ENCODE measurements at places on chromosomes 5 and 9.

DNA sequence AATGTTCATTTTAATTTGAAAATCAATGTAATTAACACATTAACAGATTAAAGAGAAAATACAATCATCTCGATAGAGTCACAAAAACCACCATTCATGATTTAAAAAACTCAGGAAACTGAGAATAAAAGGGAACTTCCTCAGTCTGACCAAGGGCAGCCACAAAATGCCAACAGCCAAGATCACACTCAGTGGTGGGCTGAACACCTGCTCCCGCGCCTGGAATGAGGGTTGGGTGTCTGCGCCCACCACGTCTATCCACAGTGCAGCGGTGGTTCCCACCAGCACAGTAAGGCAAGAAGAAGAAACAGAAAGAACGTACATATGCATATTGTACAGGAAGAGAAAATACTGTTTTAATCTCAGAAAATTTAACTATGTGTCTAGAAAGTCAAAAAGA lies 11.7 kb upstream of the NSMF start:
- no peak for DNase-seq

GRCh38 chr5:123800640-123801039 lies 288.7 kb downstream of the CSNK1G3 start:
- DNase-seq: no peak

GRCh38 chr5:10246761-10247160 lies 2.9 kb downstream of the ATPSCKMT start:
- no peak for DNase-seq

GRCh38 chr5:32508806-32509805 lies 64.6 kb upstream of the ZFR start:
- DNase-seq: no peak

GRCh38 chr5:124404796-124405195 lies 341.6 kb downstream of the ZNF608 start:
- no peak for DNase-seq

- DNase-seq: no peak
These were observed 24.2 kb downstream of the LIFR start for GRCh38 chr5:38532165-38532669.

Data from NAMALWA (cell line).